Renal pelvis (tissue), 12 donors: ENCODE measurements at places on chromosomes 4 and X. TPM values are rescaled to one million over a fixed set of nuclear protein-coding genes. Genes with fewer than 3 reads are reported as not detected.
A peak's percentile ranks its signal among the peaks of the same experiment; 100 is the strongest.

DNA sequence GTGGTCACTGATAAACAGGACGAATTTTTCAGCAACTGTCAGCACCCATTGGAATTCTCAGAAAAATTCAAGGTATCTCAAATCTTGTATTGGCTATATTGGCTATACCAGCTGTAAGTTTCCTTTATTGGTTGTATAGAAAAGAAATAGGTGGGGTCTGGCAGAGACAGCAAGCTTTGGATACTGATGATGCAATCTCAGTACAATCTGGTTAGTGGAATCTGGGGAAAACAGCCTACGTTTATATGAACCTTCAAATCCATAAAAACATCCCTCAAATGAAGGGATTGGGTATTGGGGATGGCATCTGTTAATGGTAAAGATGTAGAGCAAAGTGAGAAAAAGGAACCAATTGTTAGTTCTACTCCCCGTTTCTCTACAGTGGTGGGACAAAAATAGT lies 76.4 kb upstream of the MBNL3 start:
- DNase-seq, result no peak

- no peak for DNase-seq
Observed at GRCh38 chrX:118249146-118249545, 96.8 kb upstream of the WDR44 start.

DNA sequence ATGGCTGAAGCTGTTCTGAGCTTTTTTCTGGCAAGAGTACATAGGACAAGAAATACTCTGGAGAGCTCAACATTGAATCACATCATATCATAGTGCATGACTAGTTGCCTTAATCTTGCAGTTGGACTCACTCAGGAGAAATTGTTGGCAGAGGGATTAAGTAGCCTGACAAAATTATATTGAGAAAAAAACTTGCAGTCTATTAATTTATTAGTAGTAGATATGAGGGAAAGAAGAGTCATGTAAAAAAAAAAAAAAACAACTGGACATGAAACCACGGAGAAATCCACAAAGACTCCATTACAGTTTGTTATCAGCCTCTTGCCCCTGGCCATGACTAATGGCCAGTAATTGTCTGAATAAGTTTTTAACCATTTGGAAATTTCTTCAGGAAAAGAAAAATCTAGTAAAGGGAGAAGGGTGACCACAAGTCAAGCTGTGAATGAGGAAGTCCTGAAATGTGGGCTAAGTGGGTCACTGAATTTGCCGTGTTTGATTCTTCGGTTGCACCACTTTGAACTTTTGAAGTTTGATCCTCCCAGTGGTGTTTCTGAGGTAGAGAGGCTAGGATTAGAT lies 45.6 kb downstream of the FHL1 start:
- DNase-seq, result no peak

DNA sequence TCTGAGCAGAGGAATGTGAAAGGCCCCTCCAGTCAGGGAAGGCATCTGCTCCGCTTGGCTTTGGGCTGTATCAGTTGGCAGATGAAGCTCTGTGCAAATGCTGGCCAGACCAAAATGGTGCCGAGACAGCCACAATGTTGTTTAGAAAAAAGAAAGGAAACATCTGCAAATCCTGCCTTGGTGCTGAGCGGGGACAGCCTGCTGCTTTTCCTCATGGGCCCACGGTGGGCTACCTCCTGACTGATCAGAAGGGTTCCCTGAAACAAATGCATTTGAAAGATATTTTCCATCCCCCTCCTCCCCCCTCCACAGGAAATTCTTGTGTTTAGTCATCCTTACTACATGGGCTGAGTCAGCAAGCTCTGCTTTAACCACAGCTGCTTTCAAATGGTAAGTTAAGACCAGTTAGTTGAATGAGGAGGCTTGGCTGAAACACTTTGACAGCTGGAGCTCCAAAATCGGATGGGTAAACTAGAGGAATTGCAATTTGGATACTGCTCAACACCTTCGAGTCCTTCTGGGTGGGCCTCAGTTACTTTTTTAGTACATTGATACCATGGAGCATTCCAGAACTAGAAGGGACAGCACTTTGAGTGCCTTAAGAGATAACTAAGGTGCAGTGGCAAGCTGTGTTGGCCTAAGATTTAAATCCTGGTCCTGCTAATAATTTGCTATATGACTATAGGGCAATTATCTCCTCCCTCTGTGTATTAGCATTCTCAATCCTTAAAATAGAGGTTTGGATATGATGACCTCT lies 36.0 kb downstream of the PLAC1 start:
- DNase-seq, result peak; percentile 58

GRCh38 chrX:79089896-79090584 lies 54.4 kb upstream of the GPR174 start:
- DNase-seq, result no peak

GRCh38 chr4:26729027-26729426 lies 131.6 kb upstream of the STIM2 start:
- DNase-seq, result no peak

GRCh38 chr4:170193496-170193895 lies 103.7 kb upstream of the AADAT start:
- DNase-seq, result no peak

- DNase-seq, result no peak
Observed at GRCh38 chrX:50613846-50614245, 143.2 kb upstream of the DGKK start.

DNA sequence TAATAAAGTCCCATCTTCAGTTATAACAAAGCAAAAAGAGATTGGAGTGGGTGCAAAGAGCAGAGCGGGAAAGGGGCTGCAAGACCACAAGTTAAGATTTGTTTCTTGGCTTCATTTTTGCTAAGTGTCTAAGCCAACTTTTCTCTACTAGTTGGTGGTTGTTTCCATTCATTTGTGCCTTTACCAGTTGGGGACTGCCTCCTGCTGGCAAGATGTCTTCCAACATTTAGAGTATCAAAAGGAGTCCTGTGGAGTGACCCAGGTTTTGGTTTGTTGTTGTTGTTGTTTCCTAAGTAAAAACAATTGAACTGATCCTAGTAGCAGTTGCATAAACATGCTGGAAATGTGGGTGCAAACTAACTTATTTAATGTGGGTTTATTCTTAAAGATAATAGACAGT lies 121.1 kb downstream of the SPATA18 start:
- no peak for DNase-seq

GRCh38 chr4:149398993-149399392 lies 416.6 kb downstream of the IQCM start:
- no peak for DNase-seq

GRCh38 chrX:6558979-6559378 lies 24.1 kb upstream of the VCX3A start:
- no peak for DNase-seq

GRCh38 chrX:47164420-47164819 lies 19.4 kb downstream of the RBM10 start:
- DNase-seq, result no peak

DNA sequence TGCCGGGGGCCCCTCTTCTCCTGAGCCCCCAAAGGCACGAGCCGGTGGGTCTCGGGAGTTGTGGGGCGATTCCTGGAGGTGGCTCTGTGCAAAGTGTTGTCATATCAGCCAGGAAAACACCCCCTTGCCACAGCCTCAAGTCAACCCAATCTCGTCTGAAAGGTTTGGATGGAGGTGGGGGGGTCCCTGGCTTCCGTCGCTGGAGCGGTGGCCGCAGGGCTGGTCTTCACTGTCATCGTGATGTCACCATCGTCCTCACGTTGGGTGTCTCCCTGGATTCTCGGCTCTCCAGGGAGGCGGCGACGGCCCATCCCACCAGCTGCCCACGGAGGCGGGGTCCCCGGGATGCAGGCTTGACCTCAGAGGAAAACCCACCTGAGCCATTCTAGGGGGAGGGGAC lies 38.3 kb upstream of the PPP2R3B start:
- DNase-seq, result no peak

GRCh38 chr4:54764476-54764875 lies 106.7 kb downstream of the KIT start:
- DNase-seq, result no peak

DNA sequence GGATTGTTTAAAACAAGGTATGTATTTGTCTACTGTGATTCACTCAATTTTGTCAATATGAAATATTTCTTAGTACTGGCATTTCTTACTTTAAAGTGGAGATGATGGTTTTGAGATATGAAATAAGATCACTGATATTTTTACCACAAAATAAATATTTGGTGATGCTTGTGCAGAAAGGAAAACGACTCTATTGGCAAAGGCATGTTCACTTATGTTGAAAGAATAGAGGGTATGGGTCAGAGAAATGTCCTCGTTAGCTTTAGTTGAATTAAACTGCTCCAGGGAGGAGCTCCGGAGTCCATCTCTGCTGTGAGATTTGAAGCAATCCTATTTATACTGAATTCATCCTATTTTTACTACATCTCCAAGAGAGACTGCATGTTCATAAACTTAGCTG lies 84.2 kb downstream of the SH3BGRL start:
- no peak for DNase-seq

DNA sequence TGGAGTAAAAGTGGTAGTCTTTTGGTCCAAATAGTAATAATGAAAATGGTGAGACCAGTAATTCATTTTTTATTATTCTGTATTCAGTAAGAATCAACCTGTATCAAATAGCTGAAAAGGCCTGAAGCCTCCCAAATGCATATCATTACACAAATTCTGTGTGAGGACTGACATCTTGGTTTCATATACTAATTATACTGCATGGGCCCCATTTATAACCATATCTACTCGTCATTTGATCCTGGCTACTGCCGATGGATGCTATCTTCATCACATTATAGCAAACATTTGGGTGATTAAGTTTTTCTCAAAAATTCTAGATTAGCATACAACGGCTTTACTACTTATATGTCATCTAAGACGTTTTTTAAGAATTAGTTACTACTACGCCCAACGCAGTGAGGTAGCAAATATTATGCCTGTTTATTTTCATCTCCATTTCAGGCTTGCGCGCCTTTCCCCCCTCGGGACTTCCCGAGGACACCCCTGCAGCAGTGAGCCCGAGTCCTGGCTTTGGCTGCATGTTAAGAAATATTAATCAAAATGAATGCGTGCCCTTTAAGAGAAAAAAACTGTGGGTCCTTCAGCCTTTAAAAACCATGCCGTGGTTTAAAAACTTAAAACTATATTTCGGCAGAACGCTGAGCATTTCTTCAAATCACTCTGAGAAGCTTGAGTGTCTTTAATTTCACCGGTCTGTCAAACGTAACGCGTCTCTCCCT lies 814 bp upstream of the MMAA start:
- no peak for DNase-seq

GRCh38 chr4:189202869-189203271 lies 737.8 kb upstream of the FRG1 start:
- DNase-seq, result no peak

The LUZP4 gene
- polyA plus RNA-seq, result not detected

The MAOB gene
- 56.6 TPM for polyA plus RNA-seq

The PDGFC gene
- polyA plus RNA-seq, result 68.6 TPM

The SLC26A1 gene
- polyA plus RNA-seq, result 19.3 TPM

The PJA1 gene
- polyA plus RNA-seq, result 83.8 TPM

The SSR4 gene
- polyA plus RNA-seq, result 156 TPM
